ENCODE measurements at places on chromosomes 2 and 18.

- DNase-seq, result no peak
These were observed 60.8 kb downstream of the KYNU start for GRCh38 chr2:142938240-142938639.

- DNase-seq, result no peak
These were observed 104.2 kb downstream of the SH3BP4 start for GRCh38 chr2:235055891-235056516.

DNA sequence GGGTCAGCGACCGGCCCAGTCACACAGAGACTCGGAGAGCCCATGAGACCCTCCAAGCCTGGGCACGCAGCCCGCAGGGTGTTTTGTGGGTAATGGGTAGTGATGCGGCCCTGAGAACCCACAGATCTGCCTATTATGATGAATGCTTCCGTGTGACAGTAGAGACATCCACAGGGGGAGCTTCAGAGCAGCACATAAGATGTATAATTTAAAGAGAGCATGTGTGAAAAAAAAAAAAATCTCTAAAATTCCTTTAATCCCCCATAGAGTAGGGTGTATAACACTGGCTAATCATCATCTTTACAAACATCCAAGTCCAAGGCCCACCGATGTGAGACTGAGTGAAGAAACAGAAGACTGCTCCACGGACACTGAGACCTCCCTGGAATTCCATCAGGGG is 34.6 kb downstream of the BIN1 start:
- DNase-seq, result no peak

- no peak for DNase-seq
These were observed 257.2 kb upstream of the RGPD4 start for GRCh38 chr2:107569496-107569895.

- DNase-seq, result no peak
These were observed 46.7 kb downstream of the KIDINS220 start for GRCh38 chr2:8790739-8791162.

DNA sequence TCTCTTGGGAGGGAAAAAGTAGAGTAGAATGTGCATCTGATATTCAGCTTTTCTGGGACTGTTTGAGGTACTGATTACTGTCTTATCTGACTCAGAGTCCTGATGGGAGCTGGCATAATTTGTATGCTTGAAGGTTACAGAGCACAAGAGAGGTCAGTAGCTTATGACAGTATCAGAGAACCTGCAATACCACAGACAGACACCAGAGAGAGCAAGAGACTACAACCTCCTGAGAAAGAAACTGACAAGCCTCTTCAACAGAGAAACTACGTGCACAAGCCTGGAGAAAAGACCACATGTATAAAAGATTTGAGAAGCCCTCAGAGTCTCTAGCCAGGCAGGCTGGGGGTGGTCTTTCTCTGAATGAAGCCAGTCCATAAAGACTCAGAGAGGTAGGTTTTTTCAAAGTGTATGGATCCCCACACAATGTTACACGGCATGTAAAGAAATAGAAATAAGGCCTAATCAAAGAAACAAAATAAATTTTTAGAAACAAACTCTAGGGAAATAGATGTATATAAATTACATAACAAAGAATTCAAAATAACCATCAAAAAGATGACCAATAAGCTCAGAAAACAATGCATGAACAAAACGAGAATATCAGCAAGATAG is 568.3 kb downstream of the LRRTM4 start:
- DNase-seq, result no peak

DNA sequence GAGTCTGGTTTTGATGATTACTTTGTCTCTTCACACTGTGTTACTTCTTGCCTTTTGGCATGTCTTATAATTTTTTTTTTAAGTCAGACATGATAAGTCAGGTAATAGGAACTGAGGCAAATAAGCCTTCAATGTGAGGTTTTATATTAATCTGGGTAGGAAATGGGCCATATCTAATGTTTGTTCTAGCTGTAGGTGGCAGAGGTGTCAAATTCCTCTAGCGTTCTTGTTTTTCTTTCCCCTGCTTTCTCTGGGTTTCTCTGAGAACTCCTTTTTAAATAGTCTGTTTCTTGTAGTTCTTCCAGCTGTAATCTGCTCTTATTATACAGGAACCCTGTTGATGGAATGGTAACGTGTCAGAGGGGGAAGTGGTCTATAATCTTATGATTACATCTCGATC is 5.7 kb downstream of the SP140 start:
- DNase-seq, result no peak

DNA sequence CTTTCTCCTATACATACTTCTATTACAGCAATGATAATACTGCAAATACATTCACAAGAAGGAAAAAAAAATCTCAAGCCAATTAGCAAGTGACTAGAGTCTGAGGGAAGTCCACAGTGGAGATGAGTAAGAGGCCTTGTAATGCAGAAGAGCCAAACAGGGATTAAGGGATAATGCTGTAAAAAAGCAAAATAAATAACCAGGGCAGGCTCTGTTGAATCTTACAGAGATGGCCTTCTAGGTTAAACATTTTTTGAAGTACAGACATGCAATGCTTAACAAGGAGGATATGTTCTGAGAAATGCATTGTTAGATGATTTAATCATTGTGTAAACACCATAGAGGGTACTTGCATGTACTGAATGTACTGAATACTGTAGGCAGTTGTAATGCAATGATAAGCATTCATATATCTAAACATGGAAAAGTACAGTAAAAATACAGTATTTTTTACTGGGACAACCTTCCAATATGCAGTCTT is 122.1 kb upstream of the RMDN2 start:
- DNase-seq, result no peak

- DNase-seq, result no peak
These were observed 161.1 kb downstream of the CCBE1 start for GRCh38 chr18:59536166-59536565.

GRCh38 chr18:5393779-5394178 is 98.3 kb upstream of the ZBTB14 start:
- no peak for DNase-seq

DNA sequence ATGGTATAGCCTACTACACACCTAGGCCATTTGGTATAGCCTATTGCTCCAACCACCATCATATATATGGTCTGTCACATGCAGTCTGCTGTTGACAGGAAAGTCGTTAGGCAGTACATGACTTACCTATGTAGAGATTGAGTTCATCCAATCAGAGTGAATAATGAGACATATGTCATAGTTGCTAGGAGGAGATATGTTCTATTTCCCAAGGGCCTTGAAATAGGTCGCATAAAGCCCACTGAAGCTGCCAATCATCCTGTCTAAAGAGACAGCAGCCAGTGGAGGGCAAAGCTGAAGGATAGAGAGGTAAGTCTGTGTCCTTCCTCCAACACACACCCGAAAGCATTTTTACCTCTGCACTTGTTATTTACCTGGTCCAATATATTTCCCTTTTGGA is 263.4 kb downstream of the PTPRM start:
- no peak for DNase-seq

DNA sequence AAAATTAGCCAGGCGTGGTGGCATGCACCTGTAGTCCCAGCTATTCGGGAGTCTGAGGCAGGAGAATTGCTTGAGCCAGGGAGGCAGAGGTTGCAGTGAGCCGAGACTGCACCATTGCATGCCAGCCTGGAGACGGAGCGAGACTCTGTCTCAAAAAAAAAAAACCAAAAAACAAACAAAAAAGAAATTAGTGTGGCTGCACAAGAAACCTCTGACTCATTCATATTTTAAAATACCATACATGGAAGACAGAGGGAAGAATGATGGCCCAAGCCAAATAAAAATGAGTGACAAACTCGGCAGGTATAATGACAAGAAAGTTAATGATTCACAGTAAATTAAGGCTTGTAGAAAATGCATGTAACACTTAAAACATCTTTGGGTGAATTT is 875.8 kb downstream of the EPHA4 start:
- DNase-seq, result no peak

DNA sequence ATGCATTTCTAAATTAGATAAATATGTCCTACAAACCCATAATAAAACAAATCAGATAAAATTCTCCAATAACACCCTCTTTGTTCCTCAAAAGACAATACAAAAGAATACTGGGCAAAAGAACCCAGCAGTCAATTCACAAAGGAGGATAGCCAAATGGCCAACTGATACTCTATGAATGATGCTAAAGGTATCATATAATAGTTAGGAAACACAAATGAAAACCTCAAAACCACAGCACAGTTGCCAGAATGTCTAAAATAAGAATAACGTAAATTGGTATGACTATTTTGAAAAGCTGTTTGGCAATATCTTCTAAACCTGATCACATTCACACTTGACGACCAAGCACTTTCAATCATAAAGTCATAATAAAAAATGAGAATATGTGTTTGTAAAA is 315.4 kb downstream of the CDH7 start:
- DNase-seq, result no peak

DNA sequence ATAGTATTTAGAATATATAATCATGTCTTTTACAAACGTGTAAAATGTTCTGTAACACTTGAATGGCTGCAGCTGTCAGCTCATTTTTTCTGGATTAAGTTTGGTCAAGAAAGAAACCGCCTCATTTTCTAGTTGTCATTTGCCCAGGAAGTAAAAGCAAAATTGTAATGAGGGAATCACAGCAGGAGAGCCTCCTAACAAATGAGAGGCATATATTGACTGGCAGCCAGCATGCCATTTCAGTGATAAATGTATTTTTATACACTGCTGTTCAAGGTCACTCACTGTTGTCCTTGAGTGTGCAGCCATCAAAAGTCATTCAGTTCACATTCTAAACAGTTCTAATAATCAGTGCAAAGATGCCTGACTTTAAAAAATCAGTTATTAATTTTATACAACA is 144.3 kb upstream of the BOD1L2 start:
- DNase-seq, result no peak

- no peak for DNase-seq
These were observed 53.6 kb downstream of the CCDC93 start for GRCh38 chr2:117960231-117960630.

DNA sequence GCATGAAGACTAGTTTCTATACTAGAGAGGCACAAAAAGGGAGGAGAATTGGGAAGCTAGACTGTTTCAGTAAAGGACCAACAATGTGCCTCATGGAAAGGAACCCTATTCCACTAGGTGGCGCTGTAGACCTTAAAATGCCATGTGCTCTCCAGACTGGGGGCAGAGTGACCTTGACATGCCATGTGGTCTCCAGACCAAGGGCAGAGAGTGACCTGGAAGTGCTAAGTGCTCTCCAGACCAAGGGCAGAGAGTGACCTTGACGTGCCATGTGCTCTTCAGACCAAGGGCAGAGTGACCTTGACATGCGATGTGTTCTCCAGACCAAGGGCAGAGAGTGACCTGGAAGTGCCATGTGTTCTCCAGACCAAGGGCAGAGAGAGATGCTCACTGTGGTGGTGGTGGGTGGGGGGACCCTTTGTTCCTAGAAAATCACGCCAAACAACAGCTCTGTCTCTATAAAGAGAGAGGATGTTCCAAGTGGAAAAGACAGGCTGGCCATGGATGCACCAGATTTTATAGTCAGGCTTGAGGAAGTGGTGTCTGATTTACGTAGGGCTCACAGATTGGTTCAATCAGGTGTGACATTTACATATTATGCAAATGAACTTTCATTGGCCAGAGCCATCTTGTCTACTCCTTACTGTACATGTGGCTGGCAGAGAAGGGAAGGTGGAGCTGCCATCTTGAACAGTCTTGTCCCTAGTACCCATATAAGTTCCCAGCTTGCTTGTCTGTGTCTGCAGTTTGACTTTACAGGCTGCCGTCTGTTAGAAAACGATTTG is 344.0 kb upstream of the DDX18 start:
- DNase-seq, result no peak

- DNase-seq, result no peak
These were observed 9.6 kb downstream of the IRS1 start for GRCh38 chr2:226790011-226790410.
